LHCN-M2 (cell line): ENCODE measurements at places on chromosomes 5 and 9.

DNA sequence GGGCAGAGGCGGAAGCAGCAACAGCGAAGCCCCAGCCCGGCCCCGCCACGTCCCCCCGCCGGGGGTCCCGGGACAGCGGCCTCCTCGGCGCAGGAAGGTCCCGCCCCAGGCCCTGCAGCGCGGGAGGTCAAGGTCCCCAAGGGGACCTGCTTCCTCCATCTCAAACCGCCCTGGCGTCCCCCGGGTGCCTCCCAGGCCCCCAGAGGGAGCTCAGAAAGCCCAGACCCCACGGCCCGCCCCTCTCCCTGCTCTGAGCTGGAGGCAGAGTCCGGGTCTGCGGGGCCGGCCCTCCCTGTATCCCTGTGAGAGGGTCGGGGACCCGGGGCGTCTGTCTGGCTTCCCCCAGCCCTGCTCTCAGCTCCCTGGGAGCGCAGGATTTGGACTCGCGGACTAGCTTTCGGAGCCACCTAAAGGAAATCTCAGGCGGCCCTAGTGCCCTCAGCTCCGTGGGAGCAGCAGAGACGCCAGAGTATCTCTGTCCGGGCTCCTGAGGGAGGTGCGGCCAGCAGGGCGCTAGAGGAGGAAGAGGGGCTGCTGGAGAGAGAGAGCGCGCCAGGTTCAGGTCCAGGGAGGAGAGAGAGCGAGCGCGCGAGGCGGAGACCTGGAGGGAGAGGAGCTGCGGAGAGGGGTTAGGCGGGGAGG, 30.7 kb downstream of the EXOC3 start:
- DNase-seq: peak; percentile 38

- DNase-seq: no peak
Observed at GRCh38 chr5:18023275-18023674, 389.0 kb downstream of the TAF11L14 start.

- DNase-seq: peak; percentile 26
Observed at GRCh38 chr9:91536211-91536691, 112.6 kb upstream of the NFIL3 start.

- no peak for DNase-seq
Observed at GRCh38 chr5:67459253-67459652, 262.7 kb upstream of the CD180 start.

DNA sequence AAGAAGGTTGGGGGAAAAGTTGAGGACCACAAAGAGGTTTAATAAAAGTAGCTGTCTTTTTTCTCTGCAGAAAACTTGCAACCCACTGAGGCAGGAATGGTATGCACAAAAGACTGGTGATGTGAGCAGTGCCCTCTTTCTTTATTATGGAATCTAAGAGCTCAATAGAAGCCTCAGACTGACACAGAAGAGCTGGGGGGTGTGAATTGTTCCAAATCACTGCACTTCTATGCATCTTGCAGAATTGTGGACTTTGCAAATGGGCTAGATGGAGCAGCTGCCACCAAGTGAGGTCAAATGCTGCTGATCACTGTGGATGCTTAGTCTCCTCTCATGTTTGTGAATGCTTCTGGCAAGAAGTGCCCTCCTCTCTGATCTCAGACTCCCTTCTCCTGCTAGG, 227.1 kb downstream of the ZSWIM6 start:
- no peak for DNase-seq

DNA sequence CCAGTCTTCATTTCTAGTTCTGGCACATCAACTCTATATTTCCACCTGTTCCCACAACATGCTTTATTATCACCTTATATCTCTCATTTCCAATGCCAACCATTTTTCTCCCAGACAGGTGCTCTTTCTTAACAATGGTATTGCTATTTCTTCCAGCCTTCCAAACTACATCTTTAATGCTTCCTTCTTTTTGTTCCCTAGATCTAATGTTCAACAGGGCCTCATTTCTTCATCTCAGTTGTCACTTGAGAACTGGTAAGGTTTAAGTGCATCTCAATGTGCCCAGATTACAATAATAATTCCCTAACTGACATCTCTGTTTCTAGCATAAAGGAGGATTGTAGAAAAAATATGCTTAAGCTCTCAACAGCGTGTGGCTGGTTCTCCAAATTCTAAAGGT, 272.6 kb downstream of the COX7C start:
- no peak for DNase-seq

DNA sequence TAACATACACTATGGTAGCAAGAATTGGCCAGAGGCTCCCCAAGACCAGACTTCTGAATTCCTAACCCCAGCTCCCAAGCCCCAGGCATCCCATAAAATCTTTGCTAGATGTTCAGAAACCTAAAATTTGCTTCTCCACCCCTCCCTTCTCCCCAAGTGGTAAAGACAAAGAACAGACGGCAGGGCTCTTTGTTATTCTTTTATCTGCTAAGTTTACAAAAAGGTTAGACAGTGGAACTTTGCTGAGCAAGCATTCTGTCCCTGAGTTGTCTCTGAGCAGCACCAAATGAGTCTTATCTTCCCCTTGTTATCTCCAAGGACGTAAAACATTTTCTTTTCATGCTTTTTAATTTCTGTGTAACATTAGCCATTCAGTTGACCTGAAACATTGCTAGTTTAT, 30.2 kb downstream of the TJP2 start:
- DNase-seq: no peak

GRCh38 chr5:40452874-40453624, 226.7 kb upstream of the PTGER4 start:
- DNase-seq: no peak
